K562 (cell line): ENCODE measurements at places on chromosomes 4 and X. TPM values are rescaled to one million over a fixed set of nuclear protein-coding genes. Genes with fewer than 3 reads are reported as not detected.

The SPATA4 gene
- not detected in 2 replicates for total RNA-seq

- H3K36me3 ChIP-seq, result no peaks in the 10 kb centered on the region
- no peak overlapping the region for H3K4me3 ChIP-seq
- no peaks in the 10 kb centered on the region for H3K27me3 ChIP-seq
- H3K4me1 ChIP-seq, result no peaks in the 10 kb centered on the region
Measured at GRCh38 chr4:166363198-166363597, 490.2 kb downstream of the TLL1 start.

GRCh38 chr4:88021824-88022223 is 14.4 kb downstream of the PKD2 start:
- no peak overlapping the region for H3K27ac ChIP-seq
- H3K27me3 ChIP-seq, result no peaks in the 10 kb centered on the region
- no peaks in the 10 kb centered on the region for H3K4me1 ChIP-seq
- H3K36me3 ChIP-seq, result no peaks in the 10 kb centered on the region
- no peak overlapping the region for H3K4me3 ChIP-seq

- DNase-seq, result no peak
- no peak overlapping the region for H3K4me3 ChIP-seq
- no peak overlapping the region for H3K27ac ChIP-seq
Measured at GRCh38 chr4:96149894-96150293, 310.0 kb downstream of the PDHA2 start.

DNA sequence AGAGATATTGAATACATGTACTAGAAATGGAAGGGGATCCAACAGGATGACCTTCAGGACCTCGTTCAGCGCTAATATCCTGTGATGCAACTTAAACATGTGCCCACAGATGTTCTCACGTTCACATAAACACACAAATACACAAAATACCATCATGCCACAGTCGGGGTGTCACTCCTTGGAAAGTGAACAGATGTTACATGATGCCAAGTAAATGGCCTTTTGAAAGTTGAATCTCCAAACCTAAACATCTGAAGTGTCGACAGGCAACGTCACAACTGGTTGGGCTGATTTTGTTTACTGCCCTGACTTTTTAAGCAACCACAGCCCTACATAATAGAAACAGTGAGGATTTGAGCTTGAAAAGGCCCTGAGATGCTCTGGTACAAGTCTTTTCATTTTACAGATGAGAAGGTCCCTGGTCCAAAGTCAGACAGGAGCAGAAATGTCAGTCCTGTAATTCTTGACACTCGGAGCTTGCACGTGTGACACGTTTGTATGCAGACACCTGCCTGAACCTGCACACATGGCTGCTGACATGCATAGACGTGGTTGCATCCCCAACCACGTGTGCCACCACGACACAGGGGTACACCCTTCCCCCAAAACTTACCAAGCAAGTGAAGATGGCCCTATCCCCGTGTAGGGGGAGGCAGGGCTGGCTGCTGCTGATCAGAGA is 23.5 kb upstream of the BCORL1 start:
- no peak for DNase-seq
- H3K4me3 ChIP-seq, result no peak overlapping the region
- H3K4me1 ChIP-seq, result peaks cover 39% of the 10 kb centered on the region
- no peaks in the 10 kb centered on the region for H3K27me3 ChIP-seq

DNA sequence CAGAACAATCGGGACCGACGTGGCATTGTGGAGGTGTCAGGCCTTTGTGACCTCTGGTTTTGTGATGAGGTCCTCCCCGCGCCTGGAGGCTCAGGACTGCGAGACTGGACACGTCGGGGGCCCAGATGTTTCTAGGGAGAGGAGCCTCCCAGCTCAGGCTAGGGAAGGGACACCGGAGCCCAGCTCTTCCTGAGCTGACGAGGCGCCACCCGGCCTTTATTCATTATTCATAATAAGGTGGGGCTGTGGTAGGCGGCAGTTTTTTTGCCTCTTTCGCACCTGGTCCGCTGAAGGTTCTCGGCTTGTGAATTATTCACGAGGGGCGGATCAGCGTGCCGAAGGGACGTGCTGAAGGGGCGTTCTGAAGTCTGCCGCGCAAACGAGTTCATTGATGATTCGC is 2.3 kb upstream of the UBA1 start:
- peaks cover 21% of the 10 kb centered on the region; the same call in 1 of the 3 replicates for H3K36me3 ChIP-seq
- H3K27me3 ChIP-seq, result no peaks in the 10 kb centered on the region
- peaks cover 6% of the 10 kb centered on the region; the same call in 2 of the 3 replicates for H3K4me1 ChIP-seq
- no peak overlapping the region; the same call in 2 of the 3 replicates for H3K27ac ChIP-seq
- peak overlapping the region; percentile 48 for H3K4me3 ChIP-seq

- H3K4me3 ChIP-seq, result no peak overlapping the region
- no peak overlapping the region for H3K27ac ChIP-seq
- H3K36me3 ChIP-seq, result no peaks in the 10 kb centered on the region
- no peaks in the 10 kb centered on the region for H3K4me1 ChIP-seq
- DNase-seq, result no peak
Measured at GRCh38 chr4:179503976-179504375, 2061.7 kb upstream of the AGA start.

The PNPLA4 gene
- 24.6 and 24.9 TPM in 2 replicates for total RNA-seq
